ENCODE measurements at places on chromosomes 11 and 22.

- no peak for DNase-seq
Measured at GRCh38 chr11:104944076-104944475, 24.3 kb downstream of the CASP4 start.

DNA sequence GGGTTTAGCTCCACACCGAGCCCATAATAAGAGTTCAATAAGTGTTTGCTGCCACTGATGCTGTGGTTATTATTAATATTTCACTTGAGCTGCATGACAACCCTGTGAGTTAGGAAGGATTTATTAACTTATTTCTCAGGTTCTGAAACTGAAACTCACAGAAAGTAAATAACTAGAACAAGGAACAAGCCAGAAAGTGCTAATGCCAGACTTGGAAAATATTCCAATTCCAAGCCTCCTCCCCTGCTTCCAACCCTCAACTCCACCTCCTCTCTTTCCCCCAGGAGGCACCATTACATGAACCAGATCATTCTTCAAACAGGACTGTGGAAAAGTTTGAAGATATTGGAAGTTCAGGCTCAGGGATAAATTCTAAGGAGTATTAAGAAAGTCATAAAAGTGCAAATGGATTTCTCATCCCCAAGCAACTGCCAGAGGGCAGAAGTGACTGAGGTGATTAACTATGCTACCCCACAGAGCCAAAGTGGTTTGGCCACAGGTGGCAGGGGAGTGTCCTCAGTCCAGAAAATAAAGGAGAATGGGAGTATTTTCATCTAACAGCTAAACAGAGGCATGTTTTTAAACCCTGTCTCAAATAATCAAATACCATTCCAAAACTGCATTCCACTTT lies 3.2 kb upstream of the FJX1 start:
- no peak for DNase-seq

DNA sequence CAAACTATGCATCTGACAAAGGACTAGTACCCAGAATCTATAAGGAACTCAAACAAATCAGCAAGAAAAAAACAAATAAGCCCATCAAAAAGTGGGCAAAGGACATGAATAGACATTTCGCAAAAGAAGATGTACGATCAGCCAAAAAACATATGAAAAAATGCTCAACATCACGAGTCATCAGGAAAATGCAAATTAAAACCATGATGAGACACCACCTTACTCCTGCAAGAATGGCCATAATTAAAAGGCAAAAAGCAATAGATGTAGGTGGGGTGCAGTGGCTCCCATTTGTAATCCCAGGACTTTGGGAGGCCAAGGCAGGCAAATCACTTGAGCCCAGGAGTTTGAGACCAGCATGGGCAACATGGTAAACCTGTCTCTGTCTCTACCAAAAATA lies 10.4 kb upstream of the OR10V1 start:
- DNase-seq: no peak

DNA sequence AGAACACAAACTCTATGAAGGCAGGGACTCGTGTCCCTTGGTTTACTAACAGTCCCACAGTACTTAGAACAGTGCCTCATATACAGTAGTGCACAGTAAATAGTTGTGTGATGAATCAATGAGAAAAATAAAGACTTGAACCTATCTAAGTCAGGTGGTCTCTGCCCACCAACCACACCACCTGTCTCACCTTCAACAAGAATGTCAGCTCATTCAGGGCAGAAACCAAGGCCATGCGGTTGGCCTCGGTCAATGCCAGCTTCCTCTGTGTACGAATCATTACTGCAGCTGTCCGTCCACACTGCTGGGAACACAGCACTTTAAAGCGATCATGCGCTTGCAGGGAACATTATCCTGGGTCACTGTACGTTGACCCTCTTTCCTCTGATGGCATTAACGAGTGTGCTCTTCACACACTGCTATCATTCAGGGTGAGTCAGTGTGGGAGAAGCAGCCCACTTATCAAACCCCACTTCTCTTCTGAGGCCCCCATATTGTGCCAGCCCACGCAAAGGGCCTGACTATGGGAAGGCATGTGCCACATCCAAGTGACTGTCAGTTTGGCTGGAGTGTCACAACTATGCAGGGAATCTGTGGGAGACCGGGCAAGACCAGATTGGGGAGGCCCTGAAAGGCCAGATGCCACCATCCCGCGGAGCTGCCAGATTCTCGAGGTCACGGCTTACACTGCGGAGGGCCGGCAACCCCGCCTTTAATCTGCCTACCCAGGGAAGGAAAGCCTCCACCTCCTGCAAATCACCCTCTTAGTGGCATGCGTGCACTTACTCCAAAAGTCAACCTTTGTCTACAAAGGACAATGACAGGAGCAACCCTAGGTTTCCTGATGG lies 36.1 kb downstream of the LARGE1 start:
- no peak for DNase-seq

GRCh38 chr11:72633068-72633467 lies 41.2 kb downstream of the PDE2A start:
- no peak for DNase-seq

DNA sequence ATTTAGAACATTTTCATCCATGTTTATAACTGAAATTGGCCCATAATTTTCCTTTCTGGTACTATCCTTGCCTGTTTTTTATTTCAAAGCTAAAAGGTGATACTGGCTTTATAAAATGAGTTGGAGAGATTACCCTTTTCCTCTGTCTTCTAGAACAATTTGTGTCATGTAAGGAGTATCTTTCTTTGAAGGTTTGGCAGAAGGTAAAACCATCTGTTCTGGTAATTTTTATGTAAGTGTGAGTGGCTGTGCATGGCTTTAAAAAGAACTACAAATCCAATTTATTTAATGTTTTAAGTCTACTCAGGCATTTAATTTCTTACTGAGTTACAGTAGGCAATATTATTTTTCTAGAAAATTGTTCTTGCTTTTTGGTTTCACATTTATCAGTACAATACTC lies 7.7 kb upstream of the MRGPRD start:
- DNase-seq: no peak

DNA sequence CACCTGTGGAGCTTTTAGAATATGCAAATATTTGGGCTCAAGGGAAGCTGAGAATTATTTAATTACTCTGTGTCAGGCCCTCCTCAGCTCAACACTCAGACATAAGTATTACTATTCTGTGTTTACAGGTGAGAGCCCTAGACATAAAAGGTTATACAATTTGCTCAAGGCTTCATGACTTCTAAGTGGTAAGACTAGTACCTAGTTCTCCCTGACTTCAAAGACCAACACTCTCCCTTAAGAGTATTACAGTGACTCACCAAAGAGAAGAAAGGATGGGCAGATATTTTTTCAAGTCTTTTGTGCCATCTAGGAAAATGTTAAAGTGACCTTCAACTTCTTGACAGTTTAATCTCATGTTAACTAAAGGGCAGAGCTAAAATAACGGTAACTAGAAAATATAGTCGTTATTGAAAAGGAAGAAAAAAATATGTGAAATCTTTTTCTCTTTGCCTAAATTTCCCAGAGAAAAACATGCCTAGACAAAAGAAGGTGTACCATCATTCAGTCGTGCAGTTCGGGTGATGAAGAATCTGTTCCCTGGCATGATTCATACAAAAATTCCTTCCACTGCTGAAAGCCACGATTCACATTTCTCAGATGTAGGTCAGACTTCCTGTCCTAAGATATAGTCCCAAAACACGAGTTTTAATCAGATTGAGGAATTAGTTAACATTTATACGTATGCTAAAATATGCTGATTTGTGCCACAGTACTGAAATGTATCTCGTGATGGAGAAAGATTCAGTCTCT lies 849.1 kb upstream of the API5 start:
- no peak for DNase-seq

DNA sequence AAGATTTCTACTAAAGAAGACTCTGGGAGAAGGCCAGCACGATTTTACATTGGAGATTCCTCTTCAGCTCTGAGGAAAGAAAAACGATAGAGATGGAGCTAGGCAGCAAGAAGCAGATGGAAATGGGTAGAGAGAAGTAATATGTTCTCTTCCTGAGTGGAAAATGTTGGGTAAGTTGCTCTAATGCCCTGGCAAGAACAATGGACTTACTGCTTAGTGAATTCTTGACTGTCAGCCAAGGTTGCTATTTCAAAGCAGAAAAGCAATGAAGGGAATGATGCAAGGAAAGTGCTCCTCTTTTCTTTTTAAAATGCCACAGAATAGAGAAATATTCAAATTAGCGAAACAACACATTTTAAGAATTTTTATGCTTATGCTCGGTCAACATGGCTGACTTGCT lies 38.4 kb upstream of the CWF19L2 start:
- DNase-seq: no peak

DNA sequence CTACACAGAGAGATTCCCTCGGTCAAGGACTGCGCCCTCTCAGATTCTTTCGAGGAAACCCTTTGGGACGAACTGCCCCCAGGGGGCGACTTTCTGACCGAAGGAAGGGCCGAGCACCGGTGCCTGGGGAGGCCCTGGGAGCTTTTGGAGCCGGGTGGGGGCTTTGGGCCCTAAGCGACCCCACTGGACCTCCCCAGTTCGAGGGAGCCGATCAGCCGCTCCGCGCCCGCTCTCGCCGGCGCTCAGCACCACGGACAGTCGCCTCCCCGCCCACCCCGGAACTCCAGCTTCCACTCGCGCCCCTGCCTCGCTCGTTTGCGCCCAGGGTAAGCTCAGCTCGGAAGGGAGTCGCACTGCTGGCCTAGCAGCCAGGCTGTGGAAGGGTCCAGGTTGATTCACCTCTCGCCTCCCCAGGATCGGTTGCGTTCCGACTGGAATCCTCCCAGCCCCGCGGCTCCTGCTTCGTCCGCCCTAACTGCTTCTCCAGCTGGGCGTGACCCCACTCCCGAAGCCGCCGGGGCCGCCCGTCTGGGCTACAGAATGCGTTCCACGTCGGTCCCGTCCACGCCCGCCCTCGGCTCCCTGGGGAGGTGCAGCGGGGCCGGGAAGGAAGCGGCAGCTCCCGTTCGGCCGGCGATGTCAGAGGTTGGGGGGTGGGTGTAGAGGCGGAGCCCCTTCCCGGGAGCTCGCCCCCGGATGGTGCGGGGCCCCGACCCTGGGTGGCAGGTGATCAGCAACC lies 428 bp downstream of the SCN3B start:
- DNase-seq: no peak

DNA sequence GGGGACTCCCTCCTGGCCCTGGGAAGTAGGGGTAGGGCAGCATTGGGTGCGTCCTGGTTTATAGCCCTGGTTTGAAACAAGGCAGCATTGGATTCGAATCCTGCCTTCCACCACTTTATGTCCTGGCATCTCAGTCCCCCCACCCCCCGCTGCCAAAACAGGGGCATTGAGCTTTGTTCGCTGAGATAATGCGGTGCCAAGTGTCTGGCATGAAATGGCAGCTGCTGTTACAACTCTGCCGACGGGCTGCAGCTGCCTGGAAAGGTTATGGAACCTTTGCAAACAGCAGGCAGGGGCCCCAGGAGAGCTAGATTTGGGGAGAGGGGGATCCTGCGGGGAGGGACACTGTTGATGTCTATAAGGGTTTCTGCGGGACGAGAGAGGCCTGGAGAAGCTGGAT lies 1.9 kb downstream of the TST start:
- DNase-seq: no peak

DNA sequence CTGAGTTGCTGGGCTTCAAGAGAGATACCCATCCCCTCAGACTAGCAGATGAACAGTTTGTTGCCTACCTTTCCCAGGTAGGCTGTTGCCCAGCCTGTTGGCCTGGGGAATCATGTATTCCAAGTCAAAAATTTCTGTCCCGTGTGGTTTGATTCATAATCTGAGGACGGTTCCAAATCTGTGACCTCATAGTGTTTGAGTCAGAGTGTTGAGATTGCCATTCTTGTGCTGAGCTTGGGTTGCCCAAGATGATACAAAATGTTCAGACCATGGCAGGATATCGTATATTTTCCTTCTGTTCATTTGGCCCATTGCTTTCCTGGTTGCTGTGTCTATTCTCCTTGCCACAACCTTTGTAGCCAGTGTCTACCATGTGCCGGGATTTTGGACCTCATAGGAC lies 64.3 kb downstream of the CYB5R2 start:
- no peak for DNase-seq

DNA sequence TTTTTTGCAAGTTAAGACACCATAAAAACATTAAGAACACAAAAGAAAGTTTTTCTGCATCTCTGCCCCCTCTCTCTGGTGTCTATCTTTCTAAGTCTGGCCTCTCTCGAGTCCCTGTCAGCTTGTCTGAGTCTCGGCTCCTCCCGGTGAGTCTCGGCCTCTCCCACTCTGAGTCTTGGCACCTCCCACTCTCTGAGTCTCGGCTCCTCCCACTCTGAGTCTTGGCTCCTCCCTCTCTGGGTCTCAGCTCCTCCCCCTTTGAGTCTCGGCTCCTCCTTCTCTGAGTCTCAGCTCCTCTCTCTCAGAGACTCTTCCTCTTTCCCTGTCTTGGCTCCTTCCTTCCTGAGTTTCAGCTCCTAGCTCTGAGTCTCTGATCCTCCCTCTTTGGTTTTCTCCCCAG lies 72.5 kb upstream of the AMPD3 start:
- DNase-seq: no peak

DNA sequence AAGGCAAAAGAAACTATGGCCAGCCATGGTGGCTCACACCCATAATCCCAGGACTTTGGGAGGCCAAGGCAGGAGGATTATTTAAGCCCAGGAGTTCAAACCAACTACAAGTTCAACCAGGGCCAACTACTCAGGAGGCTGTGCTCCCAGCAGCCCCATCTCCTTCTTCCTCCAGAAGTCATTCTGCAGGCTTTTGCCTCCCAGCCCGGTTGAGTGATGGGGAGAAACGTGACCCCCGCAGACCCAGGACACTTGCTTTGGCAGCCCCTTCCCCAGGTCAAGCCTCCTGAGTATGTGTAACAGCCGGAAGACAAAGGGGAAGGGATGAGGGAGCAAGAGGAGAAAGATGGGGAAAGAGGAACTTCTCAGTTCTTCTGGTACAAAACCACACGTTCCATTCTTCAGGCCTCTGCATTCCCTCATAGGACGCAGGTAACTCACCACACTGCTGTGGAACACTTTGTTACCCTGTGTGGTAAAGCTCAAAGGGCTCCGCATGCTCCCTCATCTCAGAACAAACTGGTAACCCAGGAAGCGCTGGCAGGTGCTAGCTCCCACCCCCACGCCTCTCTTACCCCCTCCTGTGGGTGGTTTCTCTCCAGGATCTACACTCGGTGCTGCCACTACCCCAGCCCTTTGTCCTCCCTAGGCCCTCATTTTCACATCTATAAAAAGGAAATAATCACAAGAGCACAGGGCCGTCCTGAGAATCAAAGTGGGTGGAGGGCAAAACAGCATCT lies 4.0 kb downstream of the SULT4A1 start:
- DNase-seq: no peak

GRCh38 chr11:117427356-117427874 lies 99.8 kb downstream of the CEP164 start:
- no peak for DNase-seq

- no peak for DNase-seq
Measured at GRCh38 chr11:13535819-13536218, 40.0 kb upstream of the PTH start.

DNA sequence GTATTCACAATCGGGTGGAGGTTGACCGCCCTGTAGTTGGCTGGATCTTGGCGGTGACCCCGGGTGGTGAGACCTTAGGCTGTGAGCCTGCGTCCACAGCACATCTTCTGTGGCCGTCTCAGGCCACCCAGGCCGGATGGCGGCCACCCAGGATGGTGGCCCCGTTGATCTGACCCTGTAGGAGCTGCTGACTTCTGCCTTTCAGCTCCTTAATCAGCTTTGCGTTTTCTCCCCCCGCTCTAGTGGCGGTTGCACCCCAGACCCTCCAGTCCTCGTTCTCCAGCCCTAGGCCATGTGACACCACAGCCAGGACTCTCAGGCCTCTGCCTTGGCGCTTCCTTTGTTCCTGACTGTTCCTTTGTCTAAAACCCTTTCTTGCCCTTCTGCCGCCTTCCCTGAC lies 244.0 kb downstream of the TBC1D22A start:
- DNase-seq: no peak
